ENCODE measurements at places on chromosomes 6 and 20.

DNA sequence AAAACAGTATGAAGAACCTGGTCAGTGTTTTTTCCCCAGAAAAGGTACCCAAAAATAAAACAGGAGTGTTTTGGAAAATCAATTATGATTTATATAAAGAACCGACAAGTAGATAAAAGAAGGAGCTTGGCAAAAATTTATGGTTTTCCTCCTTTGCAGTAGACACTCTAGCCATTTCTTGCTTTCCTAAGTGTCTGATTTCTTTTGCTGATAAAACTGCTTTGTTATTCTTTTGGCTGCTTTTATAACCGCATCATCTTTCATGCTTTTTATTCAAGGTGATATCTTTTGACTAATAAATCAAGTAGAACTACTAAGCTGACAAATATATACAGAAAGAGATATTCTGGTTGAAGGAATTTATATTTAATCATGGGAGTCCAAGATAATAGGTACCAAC is 16.6 kb downstream of the ATG5 start:
- DNase-seq = no peak

GRCh38 chr6:47478233-47479139 is 897 bp downstream of the CD2AP start:
- peak; percentile 36 for DNase-seq

DNA sequence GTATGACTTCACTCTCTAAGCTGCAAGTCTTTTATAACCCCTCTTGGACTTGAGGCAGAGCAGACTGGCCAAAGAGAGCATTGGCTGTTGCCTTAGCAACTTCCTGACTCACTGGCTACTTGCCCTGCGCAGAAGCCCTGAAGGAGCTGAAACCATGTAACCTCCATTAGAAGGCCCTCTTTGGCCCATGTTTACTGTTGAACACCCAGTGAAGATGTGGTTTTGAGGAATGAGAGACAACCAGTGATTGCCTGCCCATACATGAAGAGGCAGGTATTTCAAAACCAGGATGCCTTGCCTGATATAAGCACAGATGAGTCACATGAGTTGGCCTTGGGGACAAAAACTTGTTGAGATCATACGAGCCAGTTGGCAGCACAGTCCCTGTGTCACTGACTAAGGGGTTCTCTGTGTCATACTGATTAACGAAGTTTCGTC is 182.5 kb downstream of the EDN1 start:
- DNase-seq = no peak

DNA sequence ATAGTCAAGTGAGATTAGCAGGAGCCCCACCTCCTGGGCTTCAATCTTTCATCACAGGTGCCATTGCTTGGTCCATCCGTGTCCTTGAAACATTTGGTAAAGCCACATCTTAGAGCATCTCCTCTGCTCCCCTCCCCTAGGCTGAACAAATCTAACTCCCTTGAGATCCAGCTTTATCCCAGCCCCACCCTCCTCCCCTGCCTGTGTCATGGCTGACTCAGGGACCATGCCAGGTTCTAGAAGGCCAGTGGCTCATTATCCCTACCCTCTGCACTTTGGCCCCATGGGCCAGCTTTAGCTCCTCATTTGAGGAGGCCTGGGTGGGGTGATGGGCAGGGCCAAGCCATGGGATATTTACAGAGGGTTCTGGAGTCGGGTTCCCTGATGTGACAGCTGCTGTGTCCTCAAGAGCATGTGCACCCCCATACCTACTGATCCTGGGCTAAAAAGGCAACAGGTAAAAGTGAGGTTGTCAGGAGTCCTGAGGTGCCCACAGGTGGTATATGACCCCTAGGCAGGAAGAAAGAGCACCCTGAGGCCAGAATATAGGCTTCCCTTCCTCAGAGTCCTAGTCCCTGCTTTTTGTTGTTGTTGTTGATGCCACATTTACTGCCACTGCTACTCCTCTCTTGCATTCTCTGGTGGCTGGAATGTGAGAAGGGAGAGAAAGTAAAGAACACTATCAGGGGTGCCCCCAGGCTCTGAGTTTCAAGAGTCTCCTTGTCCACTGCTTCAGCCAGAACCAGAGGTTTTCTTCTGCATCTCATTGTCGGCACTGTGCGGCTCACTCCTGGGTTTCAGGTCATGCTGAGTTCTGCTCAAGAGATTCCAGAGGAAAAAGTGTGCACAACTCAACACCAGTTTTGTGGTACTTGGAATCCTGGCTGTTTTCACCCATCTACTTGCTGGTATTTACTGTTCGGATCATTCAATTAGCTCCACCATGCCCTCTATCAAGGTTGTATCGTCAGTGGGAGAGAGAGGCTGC is 228.4 kb downstream of the LRFN2 start:
- no peak for DNase-seq

- no peak for DNase-seq
These were observed 45.6 kb upstream of the SLC22A1 start for GRCh38 chr6:160076009-160076408.

- DNase-seq = no peak
These were observed 138.7 kb downstream of the FOXO3 start for GRCh38 chr6:108699290-108700041.

DNA sequence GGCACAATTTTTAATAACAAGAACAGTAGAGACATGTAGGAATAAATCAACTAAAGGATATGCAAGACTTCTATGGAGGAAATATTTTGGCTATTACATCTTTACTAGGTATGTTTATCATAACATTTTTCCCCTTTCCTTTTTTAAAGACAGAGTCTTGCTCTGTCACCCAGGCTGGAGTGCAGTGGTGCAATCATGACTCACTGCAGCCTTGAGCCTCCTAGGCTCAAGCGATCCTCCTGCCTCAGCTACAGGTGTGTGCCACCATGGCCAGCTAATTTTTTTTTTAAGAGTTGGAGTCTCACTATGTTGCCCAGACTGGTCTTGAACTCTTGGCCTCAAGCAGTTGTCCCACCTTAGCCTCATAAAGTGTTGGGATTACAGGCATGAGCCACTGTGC is 37.0 kb downstream of the AKAP7 start:
- DNase-seq = no peak

DNA sequence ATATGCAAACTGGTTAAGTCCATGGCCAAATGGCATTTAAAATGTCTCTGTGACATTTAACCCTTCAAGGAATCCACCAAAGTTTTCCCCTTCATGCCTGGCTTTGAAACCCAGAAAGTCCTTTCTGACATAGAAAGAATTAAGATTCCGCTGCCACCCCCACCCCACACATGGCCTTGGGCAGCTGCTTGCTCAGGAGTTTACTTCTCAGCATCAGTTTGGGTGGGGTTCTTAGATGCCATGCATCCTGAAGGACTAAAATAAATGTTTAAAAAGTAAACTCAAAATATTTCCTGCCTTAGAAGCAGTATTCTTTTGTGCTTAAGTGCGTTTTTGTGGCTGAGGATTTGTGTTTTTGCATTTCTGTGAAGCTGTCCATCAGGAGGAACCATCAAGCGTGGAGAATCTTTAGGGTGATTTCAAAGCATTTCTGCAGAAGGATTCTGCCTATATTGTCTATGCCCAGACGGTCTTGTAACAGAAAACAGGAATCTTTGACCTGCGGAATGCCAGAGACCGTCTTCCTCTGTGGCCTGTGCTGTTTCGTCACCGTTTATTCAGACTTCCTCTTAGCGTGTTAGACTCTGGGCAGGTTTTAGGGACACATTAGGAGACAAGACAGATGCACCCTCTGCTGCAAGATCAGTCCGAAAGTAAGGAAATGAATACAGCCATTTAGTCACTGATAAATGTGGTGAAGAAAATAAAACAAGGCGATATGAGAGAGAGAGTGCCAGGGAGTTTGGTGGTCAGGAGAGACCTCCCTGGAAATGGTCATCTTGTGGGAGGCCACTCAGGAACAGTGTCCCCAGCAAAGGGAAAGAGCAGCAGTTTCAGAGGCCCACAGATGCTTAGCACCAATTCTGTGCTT is 6.2 kb downstream of the DUSP22 start:
- peak; percentile 41 for DNase-seq

GRCh38 chr20:2751347-2751877 is 49.0 kb downstream of the CPXM1 start:
- DNase-seq = no peak

Measured in MM.1S (cell line).